Activated CD8-positive, alpha-beta memory T cell treated with anti-CD3 and anti-CD28 coated beads for 4 hours (primary cell): ENCODE measurements at places on chromosomes 5 and 9.

DNA sequence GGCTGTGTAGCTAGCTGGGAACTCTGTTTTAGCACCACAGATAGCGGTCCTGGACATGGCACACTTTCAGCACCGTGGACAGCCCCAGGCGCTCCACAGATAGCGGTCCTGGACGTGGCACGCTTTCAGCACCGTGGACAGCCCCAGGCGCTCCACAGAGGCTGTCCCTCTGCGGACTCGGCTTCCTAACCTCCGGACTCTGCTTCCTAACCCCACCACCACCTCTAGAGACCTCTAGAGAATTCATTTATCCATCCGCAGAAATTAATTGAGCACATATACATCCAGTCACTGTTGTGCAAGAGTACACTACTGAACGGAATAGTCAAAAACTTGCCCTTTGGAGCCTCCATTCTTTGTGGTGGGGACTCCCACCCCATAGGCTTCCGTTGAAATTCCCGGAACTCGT lies 27.4 kb downstream of the UNC5A start:
- DNase-seq = peak; percentile 25

GRCh38 chr5:172688349-172689217 lies 47.5 kb downstream of the NEURL1B start:
- no peak for DNase-seq

DNA sequence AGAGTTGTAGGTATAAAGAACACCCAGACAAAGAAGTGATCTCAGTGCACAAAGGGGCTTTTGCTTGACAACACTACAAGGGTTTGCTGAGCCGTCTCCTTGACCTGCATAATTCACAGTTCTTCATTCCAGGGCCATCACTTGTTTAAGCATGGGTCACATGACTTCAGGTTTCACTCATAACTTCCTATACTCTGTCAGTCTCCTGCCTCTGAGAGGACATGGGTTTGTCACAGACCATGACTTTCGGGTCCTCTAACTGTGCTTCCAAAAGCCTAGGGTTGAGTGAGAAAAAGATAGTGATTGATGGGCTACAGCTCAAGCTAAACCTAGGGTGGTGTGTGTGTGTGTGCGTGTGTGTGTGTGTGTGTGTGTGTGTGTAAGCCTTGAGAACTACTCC lies 166.4 kb downstream of the CDH6 start:
- no peak for DNase-seq

DNA sequence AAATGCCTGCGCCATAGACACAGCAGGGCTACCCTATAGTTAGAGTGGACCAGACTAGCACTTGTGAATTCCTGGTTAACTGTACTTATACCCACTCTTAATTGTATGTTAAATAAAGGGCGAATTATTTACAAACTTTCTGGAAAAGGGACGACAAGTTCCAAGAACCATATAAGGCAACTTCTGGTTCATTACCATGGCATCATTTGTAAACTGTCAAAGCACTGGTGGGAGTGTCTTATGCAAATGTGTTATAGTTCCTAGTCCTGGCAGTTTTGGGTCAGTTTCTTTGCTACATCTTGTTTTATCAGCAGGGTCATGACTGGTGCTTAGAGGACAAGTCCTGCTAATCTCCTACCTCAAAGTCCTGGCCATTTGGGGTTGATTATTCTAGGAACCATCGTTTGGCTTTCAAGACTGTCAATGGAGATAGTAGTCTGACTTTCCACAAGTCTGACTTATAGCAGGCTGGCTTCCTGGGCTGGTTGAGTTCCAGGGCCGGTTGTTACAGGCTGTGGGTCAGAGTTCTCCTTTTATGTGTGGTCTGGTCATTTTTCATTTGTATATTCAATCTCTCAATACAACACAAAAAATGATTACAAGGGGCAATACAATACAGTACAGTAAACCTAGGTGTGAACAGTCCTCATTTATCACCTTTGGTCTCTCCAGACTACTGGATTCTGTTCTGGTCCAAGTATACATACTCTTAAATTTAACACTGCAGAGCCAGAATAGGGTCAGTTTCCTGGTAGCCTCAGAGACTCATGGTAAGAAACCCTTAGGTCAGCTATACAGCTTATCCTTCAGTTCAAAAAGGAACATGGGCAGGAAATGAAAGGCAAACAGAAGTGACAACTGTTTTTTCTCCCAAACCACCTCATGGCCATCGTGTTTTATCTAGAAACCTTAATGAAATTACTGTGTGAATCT lies 8.3 kb upstream of the CFAP95 start:
- no peak for DNase-seq

DNA sequence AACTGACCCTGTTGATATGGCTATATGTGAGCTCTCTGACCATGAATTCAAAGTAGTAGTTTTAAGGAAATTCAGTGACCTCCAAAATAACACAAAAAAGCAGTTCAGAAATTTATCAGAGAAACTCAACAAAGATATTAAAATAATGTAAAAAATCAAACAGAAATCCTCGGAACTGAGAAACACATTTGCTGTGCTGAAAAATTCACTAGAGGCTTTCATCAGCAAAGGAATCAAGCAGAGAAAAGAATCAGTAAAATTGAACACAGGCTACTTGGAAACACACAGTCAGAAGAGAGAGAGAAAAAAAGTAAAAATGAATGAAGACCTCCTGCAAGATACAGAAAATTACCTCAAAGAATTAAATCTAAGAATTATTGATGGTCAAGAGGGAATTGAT lies 417.2 kb downstream of the TMEM232 start:
- DNase-seq = no peak

GRCh38 chr9:98008764-98009163 lies 25.6 kb downstream of the ANP32B start:
- DNase-seq = no peak

GRCh38 chr5:172658961-172659501 lies 18.0 kb downstream of the NEURL1B start:
- DNase-seq = no peak

DNA sequence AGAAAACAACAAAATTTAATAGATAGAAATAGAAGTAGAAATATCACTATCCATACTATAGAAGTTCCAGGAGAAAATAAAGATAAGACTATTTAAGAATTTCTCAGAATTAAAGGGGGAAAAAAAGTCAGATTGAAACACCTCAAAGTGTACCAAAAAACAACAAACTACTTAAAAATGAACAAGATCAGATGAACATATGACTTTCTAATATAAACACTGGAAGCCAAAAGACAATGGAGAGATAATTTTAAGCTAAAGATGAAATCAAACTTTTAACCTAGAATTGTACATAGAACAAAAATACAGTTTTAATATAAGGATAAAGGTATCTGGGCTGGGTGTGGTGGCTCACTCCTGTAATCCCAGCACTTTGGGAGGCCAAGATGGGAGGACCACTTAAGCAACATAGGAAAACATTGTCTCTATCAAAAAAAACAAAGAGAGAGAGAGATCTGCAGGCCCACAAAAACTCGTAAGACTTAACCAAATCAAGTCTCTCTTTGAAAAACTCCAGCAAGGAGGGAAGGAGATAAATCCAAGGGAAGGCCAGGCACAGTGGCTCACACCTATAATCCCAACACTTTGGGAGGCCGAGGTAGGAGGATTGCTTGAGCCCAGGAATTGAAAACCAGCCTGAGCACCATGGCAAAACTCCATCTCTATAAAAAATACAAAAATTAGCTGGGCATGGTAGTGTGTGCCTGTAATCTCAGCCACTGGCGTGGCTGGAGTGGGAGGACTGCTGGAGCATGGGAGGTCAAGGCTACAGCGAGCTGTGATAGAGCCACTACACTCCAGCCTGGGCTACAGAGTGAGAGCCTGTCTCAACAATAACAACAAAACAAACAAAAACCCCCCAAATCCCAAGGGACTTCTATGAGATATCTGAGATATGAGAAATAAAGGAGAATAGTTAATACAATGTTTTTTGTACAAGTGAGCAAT lies 32.4 kb downstream of the ABHD17B start:
- DNase-seq = no peak

GRCh38 chr9:37667706-37668105 lies 17.0 kb downstream of the FRMPD1 start:
- DNase-seq = no peak

DNA sequence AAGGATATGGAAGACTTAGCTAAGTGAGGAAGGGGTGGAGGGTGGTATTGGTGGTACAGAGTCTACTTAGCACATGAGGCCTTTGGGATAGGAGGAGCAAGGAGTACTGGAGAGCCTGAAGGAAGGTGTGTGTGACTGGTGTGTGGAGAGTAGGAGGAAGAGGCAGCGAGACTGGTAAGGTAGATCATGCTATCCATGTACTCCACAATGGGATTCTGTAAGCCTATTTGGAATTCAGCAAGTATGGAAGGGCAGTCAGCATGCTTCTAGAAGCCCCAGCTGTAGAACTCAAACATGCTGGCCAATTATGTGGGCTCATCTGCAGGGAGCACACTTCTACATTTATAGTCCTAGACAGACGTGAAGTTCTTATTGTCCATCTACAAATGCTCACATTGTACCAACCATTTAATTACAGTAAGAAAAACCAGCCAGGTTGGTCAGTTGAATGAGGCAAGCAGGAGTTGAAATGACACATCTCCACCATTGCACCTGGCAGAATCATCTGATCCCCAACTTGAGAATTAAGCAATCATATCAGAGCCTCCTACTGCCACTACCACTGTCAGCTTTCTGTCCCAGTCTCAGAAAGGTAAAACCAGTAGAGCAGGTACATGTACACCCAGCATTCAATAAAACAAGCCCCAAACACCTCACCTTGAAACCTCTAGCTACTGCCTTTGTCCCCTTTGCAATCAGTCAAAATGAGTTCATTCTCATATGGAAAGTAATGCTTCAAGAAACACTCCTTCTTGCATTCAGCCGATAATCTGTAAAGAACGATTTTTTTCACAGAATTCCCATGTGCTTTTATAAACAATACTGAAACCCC lies 60.9 kb upstream of the GLRX start:
- DNase-seq = no peak

DNA sequence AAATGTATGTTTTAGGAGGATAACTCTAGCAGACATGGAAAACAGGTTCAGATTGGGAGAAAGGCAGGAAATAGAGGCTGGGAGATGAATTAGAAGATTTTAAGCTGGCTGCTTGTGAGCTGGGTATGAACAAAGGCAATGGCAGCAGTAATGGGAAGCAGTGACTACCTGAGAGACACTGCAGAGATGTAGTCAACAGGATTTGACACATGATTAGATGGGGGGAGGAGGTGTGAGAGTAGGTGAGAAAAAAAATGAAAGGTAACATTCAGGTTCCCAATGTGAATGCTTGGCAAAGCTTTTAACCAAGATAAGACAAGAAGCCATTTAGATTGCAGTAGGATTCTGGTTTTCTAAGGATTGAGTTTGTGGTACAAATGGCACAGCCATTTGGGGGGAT lies 22.8 kb upstream of the IFNE start:
- DNase-seq = no peak

DNA sequence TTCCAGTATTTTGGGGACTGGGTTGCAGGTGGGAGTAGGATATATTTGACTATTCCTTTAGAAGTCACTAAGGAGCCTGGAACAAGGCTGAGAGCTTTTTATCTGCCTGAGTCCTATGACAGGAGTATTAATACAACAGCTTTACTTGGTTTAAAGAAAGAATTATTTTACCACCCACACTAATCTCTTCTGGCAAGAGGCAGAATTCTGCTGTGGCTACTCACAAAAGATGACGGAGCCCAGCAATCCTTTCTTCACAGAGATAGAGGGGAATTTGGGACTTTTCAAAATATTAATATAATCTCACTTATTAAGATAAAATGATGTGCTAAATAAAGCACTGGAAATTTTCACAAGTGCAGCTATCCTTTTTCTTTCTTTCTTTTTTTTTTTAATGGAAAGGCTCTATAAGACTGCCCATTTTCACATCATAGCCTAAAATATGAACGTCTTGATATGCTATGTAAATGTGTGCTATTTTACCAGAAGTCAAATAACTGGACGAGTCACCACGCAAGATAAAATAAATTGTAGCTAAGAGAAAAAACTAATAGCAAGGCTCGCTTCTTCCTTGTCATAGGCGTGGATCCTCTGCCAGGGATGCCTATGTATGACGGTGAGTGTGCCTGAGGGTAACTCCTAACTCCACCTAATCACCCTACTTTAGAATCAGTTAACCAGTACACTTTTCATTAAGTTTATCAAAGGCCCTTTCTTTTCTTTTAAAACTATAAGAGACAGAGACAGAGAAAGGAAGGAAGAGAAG lies 76.3 kb downstream of the ZNF608 start:
- no peak for DNase-seq

DNA sequence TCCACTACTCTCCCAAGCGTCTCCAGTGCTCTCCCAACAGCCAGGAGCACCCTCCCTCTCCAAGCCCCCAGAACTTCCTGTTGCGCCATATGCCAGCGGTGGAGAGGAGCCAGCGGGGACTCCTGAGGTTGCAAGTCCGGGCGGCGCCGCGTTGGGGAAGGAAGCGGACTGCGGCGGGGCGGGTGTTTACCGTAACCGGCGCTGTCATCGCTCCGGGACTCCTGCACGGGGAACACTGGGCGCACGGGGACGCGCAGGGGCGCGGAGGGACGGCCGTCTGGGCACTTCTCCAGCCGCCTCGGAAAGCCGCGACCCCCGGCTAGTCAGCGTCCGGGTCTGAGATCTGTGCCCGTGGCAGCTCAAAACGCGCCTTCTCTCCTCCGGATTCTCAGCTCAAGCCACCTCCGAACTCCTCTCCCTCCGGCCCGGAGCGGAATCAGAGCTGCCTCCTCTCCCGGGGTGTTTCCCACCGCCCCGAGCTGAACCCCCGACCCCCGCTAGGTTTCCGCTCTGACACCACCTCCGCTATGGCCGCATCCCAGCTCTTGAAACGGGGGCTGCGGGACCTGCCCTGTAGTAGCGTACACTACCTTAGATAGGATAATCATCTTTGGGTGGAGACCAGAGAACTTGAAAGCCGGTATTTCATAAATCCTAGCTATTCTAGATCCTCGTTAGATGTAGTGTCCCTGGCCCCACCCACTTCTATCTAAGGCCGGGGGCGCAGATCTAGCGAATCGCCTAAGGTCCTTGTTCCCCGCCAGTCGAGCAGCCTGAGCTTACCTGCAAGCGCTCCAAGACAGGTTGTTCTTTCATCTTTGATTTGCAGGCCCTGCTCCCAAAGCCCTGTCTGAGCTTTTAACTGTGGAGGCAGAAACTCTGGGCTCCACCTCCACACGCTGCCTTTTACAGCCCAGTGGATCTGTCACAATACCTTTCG lies at the start of gene TRPM6:
TRPM6 (minus strand) TSS at position 881 of the 940 bp plus-strand sequence; CDS start at position 816, 65 bp downstream.
- no peak for DNase-seq

DNA sequence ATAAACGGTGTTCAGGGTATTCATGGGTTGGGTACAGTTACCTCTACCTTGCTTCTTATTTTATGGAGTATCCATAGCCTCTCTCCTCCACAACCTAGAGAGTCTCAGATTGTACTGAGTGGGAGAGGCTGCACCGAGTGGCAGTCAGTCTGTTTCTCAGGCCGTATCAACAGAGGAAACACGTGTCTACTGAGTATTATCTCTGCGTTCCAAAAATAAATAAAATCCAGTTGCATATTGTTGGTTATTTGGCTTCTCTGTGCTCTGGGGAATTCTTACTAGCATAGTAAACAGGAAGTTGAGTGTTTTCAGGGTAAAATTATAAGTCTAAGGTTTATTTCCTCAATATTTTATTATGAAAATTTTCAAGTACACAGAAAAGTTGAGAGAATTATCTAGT lies 231.0 kb downstream of the ARHGEF28 start:
- no peak for DNase-seq

- DNase-seq = no peak
Measured at GRCh38 chr5:30548580-30549305, 644.7 kb upstream of the CDH6 start.

- no peak for DNase-seq
Measured at GRCh38 chr5:157984611-157985010, 125.7 kb upstream of the CLINT1 start.
